ENCODE measurements at places on chromosomes 5 and 9.

- no peak for DNase-seq
These were observed 12.8 kb upstream of the ZNF618 start for GRCh38 chr9:113863345-113863744.

GRCh38 chr5:79575996-79576395 is 36.2 kb upstream of the TENT2 start:
- DNase-seq: no peak

DNA sequence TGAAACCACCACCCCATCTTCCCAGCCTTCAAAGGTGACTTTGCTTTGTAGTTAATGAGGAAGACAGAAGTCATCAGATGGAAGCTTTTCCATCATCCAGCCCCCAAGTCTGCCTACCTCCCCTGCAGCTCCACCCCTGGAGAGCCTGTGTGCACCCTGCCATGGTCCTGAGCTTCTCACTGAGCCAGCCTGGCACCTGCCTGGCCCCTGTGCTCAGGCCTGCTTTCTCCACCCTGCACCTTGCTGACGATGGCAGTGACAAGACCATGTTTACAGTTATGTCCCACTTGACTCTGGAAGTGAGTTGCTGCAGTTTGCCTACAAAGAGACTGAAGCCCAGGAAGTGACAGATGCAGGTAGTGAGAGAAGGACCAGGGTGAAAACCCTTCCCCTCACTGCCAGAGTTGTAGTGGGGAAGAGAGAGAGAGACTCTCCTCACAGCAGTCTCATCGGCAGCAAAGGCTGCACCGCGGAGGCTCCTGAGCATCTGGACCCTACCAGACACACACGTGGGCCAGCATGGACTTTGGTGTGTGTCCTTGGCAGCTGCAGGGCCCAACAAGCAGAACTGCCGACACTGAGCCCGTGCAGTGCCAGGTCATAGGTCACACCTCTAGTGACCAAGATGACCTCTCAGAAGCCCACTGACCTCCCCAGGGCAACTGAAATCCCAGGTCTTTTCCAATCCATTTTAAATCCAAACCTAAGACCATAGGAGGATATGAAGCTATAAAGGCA is 107.1 kb downstream of the CACNA1B start:
- DNase-seq: no peak

GRCh38 chr9:100690438-100690837 is 112.6 kb downstream of the CAVIN4 start:
- DNase-seq: no peak

GRCh38 chr5:107704681-107705401 is 34.1 kb upstream of the EFNA5 start:
- no peak for DNase-seq

DNA sequence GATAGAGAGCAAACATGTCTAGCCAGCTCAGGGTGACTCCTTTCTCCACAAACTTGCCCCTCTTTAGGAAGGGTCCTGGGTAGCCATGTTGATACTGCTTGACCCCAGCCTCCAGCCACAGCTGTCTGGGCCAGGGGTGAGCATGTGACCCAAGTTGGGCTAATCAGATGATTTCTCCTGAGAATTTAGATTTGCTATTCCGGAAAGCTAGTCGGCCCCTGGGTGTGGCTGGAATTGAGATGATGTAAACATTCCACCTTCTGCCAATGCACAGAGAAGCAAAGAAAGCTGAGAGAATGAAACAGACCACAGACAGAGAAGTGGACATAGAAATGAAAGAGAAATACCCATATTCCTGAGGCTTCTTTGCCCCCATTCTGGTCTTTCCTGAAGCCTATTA is 17.8 kb upstream of the B4GALT1 start:
- no peak for DNase-seq

GRCh38 chr5:82142217-82142841 is 135.8 kb downstream of the RPS23 start:
- DNase-seq: no peak

GRCh38 chr5:68770551-68770950 is 323.3 kb upstream of the SLC30A5 start:
- DNase-seq: no peak
